K562 (cell line): ENCODE measurements at places on chromosomes 4 and X.
A peak's percentile ranks its signal among the peaks of the same experiment; 100 is the strongest.

- DNase-seq, result no peak
Measured at GRCh38 chrX:123899701-123900100, 39.8 kb downstream of the XIAP start.

DNA sequence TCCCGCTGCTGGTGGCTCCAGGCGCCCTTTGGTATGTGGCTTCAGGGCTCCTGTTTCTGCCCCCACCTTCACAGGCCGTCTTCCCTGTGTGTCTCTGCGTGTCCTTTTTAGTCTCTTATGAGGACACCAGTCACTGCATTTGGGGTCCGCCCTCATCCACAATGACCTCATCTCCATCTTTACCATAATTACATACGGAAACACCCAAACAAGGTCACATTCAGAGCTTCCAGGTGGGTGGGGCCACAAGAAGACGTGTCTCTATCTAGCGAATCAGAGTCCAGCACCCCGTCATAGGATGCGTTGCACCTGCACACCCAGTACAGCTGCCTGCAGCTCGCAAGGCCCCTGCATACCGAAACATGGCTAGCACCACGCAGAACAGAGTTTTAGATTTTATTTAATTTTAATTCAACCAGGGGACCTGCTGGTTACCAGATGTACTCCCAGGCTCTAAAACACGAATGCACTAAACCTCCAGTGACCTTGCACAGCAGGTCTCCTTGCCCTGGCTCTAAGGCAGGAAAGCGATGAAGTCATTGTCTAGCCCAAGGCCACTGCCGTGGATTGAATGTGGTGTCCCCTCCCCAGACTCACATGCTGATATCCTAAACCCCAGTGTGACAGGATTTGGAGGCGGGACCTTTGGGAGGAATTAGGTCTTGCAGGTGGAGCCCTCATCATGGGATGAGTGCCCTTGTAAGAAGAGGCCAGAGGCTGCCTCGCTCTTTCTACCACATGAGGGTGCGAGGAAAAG lies 30.3 kb downstream of the ABLIM2 start:
- no peak for DNase-seq

- DNase-seq, result no peak
Measured at GRCh38 chr4:168383510-168383909, 65.0 kb upstream of the DDX60 start.

DNA sequence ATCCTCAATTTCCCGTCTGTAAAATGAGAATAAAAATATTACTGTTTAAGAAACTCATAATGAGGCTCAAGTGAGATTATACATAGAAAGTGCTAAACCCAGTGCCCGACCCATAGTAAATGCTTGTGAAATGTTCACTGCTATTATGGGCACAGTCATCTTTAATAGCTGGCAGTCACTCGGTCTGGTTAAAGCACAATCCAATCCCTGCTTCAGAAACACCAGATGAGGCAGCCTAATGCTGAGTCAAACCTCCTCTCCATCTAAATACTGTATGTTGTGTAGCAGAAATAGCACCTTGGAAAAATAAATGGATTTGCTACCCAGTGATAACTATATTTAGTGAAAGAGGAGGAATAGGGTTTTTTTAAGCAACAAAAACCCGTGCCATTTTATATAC lies 14.5 kb downstream of the EVC2 start:
- no peak for DNase-seq

- DNase-seq, result no peak
Measured at GRCh38 chr4:108891896-108892590, 129.2 kb upstream of the ETNPPL start.

GRCh38 chr4:54737421-54737820 lies 79.7 kb downstream of the KIT start:
- no peak for DNase-seq

DNA sequence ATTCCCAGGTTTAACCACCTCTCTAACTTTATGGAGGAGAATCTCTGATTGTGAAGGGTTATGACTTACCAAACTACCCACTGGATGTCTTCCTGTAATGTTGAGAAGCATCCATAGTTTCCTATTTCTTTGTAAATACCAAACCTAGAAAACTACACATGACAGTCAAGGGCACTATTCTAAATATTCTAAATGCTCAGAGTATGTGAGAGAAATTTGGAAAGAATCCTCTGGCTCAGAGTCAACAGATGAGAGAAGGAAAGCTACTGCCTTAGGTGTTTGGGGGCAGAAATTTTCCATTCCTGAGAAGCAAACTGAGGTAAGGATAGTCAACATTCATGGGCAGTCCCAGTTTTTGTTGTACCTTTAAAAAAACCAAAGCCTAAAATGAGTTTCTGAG lies 155.8 kb downstream of the KCNIP4 start:
- no peak for DNase-seq

DNA sequence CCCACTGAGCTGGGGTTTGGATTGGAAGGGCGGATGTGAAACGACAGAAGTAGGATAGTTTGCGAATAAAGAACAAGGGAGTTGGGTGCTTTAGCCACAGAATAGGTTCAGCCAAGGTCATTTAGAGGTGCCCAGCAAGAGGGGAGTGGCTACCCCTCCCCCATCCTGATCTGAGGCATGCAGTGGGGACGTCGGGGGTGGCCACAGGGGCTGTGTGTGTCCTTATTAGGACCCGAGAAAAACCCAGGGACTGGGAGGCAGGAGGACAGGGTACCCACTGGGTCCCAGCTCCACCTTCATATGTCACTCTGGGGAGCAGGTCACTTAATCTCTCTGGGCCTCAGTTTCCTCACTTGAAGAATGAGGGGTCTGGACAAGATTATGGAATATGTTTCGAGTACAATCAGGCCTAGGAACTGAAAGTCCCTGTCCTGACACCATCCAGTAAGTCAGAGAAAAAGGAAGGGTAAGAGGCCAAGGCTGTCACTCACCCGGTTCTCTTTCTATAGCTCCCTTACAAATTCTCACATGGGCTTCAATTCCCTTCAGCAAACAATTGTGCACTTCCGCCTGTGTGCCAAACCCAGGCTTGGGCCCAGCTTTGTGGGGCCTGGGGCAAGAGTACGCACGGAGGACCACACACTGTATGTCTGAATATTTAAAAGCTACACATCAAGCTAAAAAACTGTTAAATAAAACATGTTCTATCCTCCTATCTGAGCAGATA lies 4.2 kb upstream of the NYX start:
- DNase-seq, result no peak

DNA sequence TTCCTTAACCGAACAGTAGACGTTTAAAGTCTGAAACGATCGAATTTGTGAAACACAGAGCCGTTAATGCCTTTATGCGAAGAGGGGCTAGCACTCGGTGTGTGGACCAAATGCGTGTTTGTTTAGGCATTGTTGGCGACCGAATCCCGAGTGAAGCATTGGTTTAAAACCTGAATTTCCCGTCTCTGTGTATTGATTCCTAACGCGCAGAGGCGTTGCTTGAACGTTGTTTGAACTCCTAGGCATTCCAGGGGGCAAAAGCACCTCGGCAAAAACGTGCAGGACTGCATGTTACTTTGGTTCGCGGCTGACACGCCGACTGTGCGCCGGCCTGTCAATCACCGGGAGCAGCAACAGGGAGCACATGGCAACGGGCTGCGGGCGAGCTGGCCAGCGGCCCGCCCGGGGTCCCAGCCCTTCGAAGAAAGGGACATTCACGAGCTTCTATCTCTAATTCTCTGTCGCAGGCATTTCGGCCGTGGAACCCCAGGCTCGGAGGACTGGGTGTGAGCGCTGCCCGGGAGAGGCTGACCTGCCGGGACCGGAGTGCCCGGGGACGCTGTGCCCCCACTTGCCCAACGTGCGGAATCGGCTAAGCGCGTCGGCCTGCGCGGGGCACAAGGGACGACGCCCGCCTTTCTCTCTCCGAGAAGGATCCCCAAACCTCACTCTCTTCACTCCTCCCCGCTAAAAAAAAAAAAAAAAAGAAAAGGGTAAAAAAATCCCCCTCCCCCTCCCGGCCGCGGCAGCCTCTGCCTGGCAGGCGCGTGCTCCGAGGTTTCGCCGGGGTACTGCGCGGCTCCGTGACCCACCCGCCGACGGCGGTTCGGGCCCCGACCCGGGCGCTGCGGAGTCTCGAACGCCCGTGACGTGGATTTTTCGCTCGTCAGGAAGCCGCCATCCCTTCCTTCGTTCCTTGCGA lies 810 bp downstream of the SPRY1 start:
- no peak for DNase-seq

GRCh38 chrX:151153086-151153485 lies 23.3 kb upstream of the GPR50 start:
- peak; percentile 11 for DNase-seq

DNA sequence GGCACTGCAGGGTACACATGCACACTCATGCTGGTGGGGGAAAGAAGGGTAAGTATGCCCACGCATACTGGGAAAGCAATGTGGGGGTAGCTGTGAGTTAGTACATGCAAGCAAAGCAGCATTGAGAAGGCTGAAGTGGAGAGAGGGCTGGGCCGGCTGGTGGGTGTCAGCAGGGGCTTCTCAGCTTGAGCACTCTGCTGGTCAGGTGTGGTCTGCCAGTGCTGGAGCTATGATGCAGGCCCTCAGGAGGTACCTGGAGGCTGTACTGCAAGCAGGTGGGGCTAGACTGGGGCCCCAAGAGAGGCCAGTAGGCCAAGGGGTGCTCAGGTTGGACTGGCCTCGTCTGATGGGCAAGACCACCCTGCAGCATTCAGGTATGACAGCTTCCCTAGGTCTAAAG lies 61.9 kb upstream of the SERPINA7 start:
- DNase-seq, result no peak

DNA sequence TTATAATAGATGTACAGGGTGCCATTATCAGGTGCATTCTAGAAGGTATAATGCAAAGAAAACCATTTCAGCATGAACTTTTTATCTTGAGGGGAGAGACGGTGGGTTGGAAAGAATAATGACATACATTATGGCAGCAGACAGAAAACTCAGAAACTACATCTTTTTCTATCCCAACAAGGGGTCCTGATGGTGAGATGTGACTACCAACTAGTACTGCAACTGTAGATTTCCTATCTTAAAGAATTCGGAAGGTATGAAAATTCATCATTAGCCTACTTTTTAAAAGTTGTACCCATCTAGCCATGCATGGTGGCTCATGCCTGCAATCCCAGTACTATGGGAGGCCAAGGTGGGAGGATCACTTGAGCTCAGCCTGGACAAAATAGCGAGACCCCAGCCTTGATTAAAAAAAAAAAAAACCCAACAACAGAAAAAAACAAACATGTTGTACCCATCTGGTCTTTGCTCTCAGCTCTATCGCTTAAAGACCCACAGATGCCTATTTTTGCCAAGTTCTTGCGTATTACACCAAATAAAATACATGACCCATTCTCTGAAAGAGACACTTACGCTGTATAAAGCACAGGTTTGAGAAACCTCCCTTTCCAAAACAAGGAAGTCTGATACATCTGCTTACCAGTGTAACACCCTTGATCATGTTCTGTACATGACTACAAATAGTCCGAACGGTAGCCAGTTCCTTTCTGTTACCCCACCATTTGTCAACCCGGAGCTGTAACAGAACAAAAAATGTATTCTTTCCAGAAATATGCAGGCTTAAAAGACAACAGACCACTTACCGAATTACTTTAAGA lies 1.6 kb downstream of the RPL9 start:
- no peak for DNase-seq

DNA sequence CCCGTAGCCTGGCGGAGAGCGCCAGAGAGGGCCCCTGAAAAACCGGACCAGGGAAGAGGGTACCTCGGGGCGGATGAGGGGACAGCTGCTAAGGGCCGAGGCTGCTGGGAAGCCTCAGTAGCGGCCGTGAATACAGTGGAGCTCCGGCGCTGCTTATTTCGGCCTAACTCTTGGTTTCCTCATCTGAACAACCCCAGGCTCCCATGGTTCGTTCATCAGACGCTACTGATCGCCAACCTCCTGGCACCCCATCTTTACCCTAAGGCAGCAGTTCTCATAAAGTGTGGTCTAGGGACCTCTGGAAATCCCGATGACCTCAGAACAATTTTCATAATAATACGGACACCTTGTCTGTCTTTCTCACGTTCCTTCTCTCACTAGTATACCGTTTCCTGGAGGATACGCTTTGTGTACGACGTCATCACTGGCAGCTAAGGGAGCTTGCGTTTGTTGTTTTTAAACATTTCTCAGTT lies 645 bp upstream of the RAB28 start:
- peak; percentile 29 for DNase-seq

DNA sequence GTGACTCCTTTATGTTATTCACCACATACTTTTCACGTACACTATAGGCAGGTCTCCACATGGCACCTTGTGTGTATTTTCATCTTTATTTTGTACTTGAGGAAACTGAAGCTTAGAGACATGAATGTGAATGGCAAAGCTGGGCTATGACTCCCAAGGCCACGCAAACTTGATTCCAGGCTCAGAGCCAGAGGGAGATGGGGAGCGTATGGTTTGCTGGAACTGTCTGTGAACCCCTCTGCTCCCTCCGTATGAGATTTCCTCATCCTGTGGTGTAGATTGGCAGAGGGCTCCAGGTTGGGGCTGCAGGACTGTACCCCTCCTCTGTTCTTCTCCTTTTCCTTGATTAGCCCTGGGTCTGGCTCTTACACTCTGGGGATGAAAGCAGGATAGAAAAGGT lies 16.1 kb upstream of the STARD8 start:
- DNase-seq, result no peak
